ENCODE measurements at places on chromosomes 12 and 14.
A peak's percentile ranks its signal among the peaks of the same experiment; 100 is the strongest.

GRCh38 chr12:120956579-120957300, 21.6 kb upstream of the HNF1A start:
- DNase-seq: no peak

- no peak for DNase-seq
Observed at GRCh38 chr12:79262938-79263337, 398.4 kb downstream of the SYT1 start.

DNA sequence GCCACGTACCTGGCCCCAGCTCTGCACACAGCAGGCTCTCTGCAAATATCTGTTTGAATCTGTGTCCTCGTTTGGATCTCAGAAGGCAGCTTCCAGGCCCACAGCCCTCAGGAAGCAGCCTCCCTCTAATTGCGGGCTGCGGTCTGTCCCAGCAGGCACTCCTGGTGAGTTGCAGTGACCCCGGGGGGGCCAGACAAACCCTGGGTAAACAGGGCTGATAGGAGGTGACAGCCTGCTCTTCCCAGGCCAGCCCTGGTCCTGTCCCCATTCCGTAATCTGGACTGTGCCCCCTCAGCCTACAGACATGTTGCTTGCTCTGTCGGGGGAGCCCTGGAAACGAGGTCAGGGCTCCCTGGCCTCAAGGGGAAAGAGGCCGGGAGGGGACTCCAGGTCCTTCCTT, 2.0 kb downstream of the FOXN4 start:
- no peak for DNase-seq

- DNase-seq: no peak
Observed at GRCh38 chr12:43761500-43761899, 2.7 kb downstream of the IRAK4 start.

DNA sequence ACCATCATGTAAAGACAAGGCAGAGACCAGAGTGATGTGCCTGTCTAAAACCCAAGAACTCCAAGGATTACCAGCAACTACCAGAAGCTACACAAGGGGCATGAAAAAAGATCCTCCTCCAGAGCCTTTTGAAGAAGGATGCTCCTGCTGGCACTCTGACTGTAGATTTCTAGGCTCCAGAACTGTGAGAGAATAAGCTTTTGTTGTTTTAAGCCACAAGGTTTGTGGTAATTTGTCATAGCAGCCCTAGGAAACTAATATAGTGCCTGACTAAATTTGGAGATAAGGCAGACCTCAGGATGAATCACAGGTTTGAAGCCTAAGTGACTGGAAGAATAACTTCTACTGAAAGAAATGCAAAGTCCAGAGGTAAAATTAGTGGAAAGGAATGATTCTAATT, 132.9 kb downstream of the CEP83 start:
- peak; percentile 45 for DNase-seq

DNA sequence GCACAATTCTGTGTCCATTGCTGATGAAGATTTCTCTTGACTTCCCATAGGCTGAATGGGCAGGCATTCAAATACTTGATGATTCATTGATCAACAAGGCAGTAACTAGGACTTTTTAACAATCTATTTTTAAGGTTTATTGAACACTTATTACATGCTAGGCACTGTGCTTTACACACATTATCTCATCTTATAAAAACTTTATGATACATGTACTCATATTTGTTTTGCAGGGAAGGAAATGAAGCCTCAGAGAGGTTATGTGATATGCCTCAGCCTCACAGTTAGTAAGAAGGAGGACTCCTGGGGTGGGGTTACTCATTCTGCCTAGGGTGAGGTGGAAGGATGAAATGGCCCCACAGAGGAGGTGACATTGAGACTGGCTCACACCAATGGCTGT, 12.9 kb upstream of the EMP1 start:
- no peak for DNase-seq

DNA sequence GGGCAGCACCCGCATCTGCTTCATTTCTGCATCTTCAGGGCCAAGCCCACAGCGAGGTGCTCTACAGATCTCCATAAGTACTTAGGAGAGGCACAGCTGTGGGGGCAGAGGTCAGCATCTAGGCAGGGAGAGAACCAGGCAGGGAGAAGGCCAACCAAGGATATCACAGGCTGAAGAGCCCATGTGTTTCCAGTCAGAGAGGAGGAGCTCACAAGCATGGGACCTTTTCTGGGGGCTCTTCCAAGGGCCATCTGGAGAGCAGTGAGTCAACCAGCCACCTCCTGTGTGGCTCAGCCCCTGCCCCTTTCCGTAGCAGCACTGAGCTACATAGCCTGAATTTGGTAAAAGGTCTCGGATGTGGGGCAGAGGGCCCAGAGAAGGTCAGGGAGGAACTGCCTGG, 78.5 kb downstream of the ARL6IP4 start:
- no peak for DNase-seq

DNA sequence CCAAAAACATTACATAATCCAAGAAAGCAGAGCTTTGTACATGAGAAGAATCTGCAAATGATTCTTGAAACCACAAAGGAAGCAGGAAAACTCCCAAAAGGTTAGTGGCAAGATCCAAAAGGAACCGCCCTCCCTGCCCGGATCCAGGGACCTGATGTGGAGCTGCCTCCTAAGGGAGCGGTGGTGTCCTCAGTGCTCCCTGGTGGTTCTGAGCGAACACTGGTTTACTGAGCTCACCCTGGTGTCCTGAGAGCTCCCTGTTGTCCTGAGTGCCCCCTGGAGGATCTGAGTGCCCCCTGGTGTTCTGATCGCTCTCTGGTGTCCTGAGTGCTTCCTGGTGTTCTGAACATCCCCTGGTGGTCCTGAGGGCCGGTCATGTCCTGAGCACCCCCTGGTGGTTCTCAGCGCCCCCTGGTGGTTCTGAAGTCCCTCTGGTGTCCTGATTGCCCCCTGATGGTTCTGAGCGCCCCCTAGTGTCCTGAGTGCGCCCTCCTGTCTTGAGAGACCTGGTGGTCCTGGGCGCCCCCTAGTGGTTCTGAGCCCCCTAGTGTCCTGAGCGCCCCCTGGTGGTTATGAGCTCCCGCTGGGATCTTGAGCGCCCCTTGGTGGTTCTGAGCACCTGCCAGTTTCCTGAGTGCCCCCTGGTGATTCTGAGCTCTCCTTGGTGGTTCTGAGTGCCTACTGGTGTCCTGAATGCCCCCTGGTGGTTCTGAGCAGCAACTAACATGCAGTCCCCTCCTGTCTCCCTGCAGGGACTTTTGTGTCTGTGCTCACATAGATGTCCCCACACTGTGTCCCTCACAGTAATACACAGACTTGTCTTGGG, 891.1 kb downstream of the TMEM121 start:
- no peak for DNase-seq

GRCh38 chr14:30138567-30138966, 210.9 kb upstream of the PRKD1 start:
- DNase-seq: no peak

DNA sequence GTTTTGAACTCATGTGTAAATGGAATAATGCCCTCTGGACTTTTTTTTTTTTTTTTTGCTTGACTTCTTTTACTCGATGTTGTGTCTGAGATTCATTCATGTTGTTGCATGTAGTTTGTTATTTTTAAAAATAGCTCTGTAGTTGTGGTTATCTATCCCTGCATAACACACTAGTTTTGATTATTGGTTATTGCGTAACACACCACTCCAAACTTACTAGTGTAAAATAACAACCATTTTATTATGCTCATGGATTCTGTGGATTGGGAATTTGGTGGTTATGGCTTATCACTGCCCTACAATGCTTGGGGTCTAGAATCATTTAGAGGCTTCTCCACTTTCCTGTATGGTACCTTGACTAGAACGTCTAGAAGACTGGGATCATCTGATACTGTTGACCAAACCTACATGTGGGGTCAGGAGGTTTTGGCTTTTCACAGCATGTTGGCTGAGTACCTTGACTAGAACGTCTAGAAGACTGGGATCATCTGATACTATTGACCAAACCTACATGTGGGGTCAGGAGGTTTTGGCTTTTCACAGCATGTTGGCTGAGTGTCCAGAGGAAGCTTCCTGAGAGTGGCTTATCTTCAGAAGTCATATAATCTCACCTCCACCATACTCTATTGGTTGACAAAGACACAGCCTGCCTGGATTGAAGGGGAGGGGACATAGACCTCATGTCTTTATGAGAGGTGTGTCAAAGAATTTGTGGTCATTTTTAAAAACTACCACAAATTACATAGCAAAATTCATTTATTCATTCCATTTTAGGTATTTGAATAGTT, 11.6 kb downstream of the VRK1 start:
- DNase-seq: no peak

GRCh38 chr14:76081642-76082041, 70.1 kb upstream of the GPATCH2L start:
- no peak for DNase-seq

GRCh38 chr12:75329918-75330826, at the start of gene CAPS2:
CAPS2 (minus strand) TSS chr12:75330324; CDS start chr12:75326498, 3,826 bp downstream.
- DNase-seq: peak; percentile 42

DNA sequence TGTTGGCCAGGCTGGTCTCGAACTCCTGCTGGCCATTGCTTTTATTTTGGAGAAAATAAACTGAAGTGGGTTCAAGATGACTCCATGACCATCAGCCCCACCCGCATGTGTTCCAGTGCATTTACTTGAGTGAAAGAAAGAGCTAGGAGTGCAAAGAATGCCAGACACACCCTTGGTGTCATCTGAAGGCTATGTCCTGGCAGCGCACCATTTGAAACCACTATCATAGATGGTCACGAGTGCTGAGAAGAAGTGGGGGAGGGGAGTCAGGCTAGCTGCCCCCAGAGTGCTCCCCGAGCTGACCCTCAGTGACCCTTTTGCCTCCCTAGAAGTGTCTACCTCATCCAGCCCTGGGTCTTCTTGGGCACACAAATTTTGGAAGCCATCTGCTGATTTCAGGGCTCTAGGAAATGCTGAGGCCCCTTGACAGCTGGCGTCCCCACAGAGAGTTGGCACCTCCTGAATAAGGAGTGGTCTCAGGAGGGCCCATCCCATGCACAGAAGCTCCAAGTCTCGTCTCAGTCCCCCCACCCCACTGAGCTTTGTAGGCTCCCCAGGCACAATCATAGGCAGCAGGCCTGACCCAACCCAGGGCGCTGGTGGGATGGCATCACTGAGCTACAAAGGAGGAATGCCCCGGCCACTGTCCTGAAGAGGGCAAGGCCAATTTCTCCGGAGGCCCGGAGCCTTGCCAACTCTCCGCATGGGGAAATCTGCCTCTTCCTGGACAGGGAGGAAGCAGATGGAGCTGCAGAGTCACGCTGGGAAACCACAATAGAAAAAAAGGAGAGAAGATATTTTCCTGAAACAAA, 28.0 kb downstream of the PXN start:
- no peak for DNase-seq

- DNase-seq: no peak
Observed at GRCh38 chr12:88163371-88163770, 21.3 kb downstream of the TMTC3 start.

DNA sequence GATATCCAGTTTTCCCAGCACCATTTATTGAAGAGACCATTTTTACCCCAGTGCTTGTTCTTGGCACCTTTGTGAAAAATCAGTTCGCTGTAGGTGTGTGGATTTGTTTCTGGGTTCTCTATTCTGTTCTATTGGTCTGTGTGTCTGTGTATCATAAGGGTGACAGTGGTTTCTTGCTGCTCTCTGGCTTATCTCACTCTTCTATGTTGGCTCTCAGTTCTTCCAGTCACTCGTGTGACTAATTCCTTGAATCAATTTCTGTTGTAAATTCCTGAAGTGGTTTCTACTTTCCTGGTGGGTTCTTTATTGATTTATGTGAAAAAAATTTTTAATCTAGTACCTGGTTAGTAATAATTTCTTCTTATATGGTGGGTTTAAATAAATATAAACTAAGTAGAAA, 58.3 kb downstream of the OTOGL start:
- no peak for DNase-seq

- DNase-seq: no peak
Observed at GRCh38 chr12:38610808-38611350, 294.3 kb downstream of the ALG10B start.

DNA sequence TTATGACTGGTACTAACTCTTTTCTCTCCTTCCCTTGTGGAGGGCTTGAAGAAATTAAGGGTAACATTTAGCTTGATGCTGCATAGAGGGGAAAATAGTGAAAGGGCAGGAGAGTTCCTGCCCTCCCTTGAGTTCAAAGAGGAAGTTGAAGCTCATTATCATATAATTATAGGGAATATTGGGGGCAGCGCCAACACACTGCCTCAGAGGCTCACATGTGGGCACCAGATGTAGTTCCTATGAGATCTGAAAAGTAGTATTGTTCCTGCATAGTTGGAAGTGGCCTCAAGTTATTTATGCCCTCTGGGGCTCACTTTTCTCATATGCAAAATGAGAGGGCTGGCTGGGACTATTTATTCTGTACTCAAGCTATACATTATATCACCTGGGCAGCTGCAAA, 33.0 kb upstream of the FGF23 start:
- DNase-seq: no peak

DNA sequence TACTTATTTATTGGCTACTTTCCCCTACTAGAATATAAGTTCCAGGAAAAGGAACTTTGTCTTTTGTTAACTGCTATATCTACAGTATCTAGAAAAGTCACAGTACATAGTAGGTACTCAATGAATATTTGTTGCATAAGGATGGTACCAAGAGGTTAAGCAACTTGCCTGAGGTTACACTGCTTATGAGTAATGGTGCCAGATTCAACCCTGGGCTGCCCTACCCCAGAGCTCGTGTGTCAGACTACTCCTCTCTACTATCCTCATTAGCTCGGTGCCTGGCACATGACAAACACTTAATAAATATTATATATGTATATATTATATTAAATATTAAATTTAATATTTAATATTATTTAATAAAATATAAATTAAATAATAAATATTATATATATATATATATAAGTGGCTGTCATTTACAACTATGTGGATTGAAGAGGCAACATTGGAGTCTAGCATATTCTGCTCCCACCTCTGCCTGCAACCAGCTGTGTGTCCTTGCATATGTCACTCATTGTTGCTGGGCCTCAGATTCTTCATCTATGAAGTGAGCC, 25.4 kb downstream of the UTP20 start:
- no peak for DNase-seq

- DNase-seq: no peak
Observed at GRCh38 chr14:104221071-104221625, 82.8 kb downstream of the KIF26A start.

DNA sequence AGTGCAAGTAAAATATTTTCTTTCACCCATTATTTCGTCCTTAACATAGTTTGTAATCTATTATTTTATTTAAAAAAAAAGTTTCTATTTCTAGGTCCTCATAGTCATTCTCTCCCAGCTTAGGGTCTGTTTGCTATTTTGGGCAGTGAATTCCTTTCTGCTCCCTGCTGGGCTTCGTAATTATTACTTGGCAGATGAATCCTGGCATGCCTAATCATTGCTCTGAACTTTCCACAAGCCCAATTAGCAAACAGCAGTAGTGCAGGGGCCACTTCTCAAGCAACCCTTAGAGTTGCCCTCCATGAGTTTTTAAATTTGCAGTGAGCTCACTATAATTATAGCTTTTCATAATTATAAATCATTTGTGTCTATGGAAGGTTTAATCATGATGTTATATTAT, 1378.3 kb upstream of the SEL1L start:
- DNase-seq: no peak

GRCh38 chr14:63692310-63693020, 35.4 kb downstream of the SGPP1 start:
- DNase-seq: no peak

GRCh38 chr14:53491256-53491883, 338.2 kb upstream of the DDHD1 start:
- no peak for DNase-seq

- DNase-seq: no peak
Observed at GRCh38 chr14:96084796-96085195, 45.6 kb downstream of the C14orf132 start.

All from kidney epithelial cell (primary cell).